ENCODE measurements at places on chromosomes 5 and 9. TPM values are rescaled to one million over a fixed set of nuclear protein-coding genes. Genes with fewer than 3 reads are reported as not detected.

SSBP2 gene
- polyA plus RNA-seq = 125 TPM

NEURL1B gene
- 16.1 TPM for polyA plus RNA-seq

GRCh38 chr9:89400403-89401116 is 82.3 kb downstream of the SECISBP2 start:
- no peak for DNase-seq

DNA sequence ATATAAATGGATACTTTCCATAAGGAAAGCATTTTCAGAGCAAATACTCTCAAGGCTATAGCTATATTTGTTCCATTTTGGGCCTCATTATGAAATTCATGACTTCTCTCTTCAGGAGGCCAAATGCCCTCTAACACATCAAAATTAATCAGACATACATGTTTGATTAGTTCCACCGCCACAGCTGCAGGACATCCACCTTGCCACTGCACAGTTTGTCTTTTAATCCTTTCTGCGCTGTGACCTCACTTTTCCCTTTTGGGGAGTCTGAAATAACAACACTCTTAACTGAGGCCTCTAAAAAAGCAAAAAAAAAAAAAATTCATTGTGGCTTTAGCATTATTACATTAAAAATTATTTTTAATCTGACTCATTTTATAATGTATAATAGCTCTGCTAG is 279.1 kb upstream of the CDH12 start:
- no peak for DNase-seq

- no peak for DNase-seq
These were observed 258.5 kb downstream of the BNC2 start for GRCh38 chr9:16611983-16612382.

GRCh38 chr5:148828511-148829247 is 2.3 kb downstream of the ADRB2 start:
- DNase-seq = no peak

- DNase-seq = no peak
These were observed 64.2 kb upstream of the ABL1 start for GRCh38 chr9:130770679-130771442.

DNA sequence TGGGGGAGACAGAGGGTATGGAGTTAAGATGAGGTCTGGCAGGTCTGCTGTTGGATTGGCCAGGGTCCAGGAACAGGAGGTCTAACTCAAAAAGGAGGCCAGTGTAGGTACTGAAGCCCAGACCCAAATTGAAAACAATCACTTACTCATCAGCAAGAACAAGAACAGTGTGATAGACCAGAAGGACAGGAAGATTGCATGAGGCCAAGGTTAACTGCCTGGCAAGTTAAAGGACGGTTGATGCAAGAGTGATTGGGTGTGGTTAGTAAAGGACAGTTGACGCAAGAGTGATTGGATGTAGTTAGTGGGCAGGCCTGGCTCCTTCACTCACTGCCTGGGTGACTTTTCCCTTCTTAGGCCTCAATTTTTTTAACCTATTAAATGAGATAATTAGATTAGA is 132.6 kb downstream of the PDZD2 start:
- DNase-seq = no peak

Data from left renal pelvis (tissue), 4 donors.